ENCODE measurements at places on chromosomes 5 and 9. TPM values are rescaled to one million over a fixed set of nuclear protein-coding genes. Genes with fewer than 3 reads are reported as not detected.

Gene ADRB2
- 3.2 TPM for total RNA-seq

Gene CYSRT1
- total RNA-seq: 0.45 TPM

Gene PCDHA10
- 0.56 TPM for total RNA-seq

Gene ARHGEF28
- 106 TPM for total RNA-seq

Gene BTNL3
- total RNA-seq: not detected

Gene ORM1
- total RNA-seq: not detected

Gene TYRP1
- total RNA-seq: 0.56 TPM

Gene MLANA
- not detected for total RNA-seq

Gene FAM81B
- not detected for total RNA-seq

Gene DTWD2
- total RNA-seq: 1.7 TPM

Gene HNRNPH1
- 891 TPM for total RNA-seq

All from endothelial cell of coronary artery (primary cell).